ENCODE measurements at places on chromosomes 3 and 15. TPM values are rescaled to one million over a fixed set of nuclear protein-coding genes. Genes with fewer than 3 reads are reported as not detected.

- DNase-seq, result no peak
Observed at GRCh38 chr3:101902041-101902440, 52.7 kb downstream of the NFKBIZ start.

- peak; percentile 43 for DNase-seq
Observed at GRCh38 chr3:64530434-64531049, 157.3 kb downstream of the ADAMTS9 start.

DNA sequence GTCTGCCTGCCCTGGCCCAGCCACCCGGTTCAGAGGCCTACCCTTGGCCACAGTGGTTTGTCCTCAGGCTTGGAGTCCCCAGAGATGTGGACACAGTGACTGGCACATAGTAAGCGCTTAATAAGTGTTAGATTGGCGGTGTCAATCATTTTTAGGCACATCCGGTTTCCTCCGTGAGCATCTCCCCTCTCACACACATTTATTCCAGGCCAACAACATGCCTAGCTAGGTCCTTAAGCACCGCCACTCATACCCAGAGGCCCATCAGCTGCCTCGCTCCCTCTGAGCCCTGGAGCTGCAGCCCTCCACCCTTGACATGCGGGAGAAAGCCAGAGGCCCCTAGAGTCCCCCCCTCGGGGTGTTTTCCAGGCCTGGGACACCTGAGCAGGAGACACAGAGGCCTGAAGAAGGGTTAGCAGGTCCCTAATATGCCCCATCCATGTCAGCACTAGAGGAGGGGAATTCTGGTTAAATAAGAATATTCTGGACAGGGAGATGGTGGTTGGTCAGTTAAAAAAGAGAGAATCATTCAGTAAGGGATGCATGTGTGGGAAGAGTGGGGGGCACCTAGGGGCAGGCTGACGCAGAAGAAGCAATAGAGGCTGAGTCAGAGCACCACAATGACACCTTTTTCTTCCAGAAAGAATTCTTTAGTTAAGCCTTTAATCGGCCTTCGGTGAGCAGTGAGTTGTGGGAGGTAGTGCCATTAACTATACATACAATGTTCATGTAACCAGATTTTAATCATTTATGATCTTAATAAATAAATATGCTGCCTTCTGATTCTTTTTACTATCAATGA is 22.3 kb downstream of the NR2F2 start:
- no peak for DNase-seq

DNA sequence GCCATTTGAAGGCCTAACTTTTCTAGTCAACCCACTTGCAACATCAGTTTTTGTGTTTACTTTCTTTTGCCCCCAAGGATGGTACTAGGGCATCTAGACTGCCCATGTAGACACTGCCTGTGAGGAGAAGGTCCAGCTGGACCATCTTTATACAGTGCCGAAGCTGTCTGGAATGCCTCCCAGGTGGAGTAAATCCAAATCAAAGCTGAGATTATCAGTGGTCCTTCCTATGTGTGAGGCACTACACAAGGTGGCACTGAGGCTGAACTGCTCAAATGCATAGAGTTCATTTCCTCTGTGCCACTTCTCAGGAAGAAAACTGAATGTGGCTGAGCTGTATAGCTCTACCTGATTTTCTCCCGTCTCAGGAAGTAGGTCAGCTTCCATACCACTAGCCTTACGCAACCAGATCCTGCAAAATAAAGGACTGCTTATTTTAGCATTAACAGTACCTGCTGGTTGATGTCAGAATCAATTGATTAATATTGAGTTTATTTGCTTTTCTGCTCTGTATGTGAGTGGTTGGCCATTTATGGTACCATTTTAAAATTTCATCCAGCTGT is 106.1 kb downstream of the GHSR start:
- DNase-seq, result no peak

- no peak for DNase-seq
Observed at GRCh38 chr15:46854564-46854963, 862.7 kb upstream of the SEMA6D start.

DNA sequence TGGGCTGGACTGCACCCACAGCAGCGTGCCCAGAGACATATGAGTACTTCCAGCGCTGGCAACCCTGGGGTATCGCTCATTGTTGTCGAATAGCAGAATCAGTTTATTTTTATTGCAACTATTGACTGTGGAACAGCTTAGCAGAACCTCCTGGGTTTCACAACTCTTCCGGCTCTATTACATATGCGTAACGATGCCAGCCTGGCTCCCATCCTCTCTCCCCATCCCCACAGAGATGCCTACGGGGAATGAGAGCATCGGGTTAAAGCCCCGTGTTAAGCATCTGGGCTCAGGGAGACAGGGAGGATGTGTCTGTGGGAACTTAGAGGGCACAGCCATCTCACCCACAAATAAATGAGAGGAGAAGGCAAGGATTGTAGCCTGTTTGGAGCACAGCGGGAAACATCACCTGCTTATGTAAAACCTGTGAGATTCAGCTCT is 76.6 kb upstream of the DLG1 start:
- no peak for DNase-seq

- DNase-seq, result no peak
Observed at GRCh38 chr15:68592054-68592453, 13.3 kb downstream of the CORO2B start.

- DNase-seq, result no peak
Observed at GRCh38 chr3:8324747-8325146, 176.9 kb upstream of the LMCD1 start.

DNA sequence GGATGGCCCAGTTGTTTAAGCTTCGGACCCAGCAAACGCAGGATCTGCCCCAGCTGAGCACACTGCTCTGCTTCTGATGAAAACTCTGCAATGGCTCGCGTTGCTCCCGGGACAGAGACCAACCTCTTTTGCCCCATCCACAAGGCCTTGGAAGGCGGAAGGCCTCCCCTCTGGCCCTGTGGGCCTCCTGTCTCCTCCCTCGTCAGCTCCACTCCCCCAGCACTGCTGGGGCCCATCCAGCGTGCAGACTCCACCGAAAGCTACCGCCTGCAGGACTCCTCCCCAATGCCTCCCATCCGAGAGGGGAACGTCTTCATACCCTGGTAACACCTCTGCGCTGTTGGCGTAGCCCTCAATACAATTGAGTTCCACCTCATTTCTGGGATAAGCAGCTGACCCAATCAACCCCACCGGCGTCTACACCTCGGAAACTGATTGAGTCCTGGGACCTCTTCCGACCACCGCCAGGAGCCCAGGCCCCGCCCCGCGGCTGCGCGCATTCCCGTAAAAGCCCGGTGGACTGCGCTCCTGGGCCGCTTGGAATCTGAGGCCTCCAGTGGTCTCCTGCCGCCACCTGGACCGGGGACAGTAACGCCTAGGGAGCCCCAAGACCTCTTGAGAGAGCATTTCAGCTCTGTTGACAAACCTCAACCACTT is at the start of gene PRR23E:
Gene PRR23E (plus strand): TSS at position 556 of the 657 bp plus-strand sequence. CDS start 3,555 bp downstream, outside the sequence.
- no peak for DNase-seq

GRCh38 chr3:16118396-16118795 is 56.1 kb upstream of the GALNT15 start:
- no peak for DNase-seq

DNA sequence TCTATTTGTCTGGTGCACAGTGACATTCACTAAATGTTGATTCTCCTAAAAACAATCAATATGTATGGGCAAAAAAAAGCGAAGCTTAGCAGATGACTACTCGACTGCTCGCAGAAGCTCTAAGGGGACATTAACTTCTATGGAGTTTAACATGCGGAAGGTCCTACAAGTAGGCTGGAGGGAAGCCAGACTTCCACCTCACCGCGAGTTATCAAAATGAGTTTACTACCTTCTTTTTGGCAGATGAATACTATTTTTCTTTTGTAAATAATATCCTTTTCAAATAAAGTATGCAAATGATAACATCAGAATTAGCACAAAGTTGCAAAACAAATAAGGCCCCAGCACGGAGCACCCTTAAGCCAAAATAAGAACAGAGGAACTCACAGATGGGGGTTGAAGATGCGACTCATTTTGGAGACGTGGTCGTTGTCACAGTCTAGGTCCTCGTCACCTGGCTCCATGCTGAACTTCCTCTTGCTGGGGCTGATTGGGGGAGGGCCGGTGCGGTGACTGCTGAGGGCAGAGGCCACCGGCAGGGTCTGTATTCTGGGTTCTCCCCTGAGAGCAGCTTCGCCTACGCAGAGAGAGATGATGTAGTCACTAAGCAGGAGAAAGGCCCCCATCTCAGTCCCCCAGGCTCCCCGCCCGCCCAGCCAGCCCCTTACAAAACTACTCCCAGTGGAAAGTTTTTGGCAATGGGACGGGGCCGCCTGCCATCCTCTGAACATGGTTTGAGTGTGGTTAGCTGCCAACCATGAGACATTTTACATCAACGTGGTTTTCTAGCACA is 42.1 kb downstream of the VGLL4 start:
- DNase-seq, result no peak

DNA sequence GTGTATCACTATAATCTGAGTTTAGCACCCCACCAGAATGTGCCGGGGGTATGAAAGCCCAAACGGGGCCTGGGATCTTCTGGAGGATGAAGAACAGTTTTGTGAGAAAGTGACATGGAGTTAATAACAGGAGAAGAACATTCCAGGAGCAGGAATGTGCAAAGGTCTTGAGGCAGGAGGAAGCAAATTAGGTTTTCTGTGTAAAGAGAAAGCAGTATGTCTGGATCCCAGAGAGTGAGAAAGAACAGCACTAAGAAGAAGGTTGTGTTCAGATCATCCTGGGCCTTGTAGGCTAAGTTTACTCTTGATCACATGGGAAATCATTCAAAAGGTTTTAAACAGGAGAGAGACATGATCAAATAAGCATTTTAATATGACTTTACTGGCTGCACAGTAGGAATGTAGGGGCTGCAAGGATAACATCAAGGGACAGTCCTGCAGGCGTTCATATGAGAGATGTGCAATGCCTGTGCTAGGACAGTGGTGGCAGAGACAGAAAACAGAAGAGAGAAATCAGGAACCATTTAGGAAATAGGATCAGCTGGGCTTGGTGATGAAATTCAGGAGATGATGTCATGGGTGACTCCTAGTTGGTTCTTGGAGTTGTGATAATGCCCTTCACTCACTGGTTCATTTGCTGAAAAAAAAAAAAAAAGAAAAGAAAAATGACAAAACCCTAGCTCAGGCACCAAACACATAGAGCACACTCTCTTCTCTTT is 113.5 kb downstream of the TNIK start:
- no peak for DNase-seq

- no peak for DNase-seq
Observed at GRCh38 chr3:71454512-71455403, 128.8 kb downstream of the FOXP1 start.

GRCh38 chr3:157317895-157318294 is 118.8 kb upstream of the PTX3 start:
- DNase-seq, result no peak

FOXB1 gene
- total RNA-seq, result not detected

SCAMP5 gene
- 2.0 TPM for total RNA-seq

DUOXA2 gene
- not detected for total RNA-seq

ETV5 gene
- total RNA-seq, result 18.4 TPM

ARHGAP11A gene
- total RNA-seq, result 6.7 TPM

LRRC31 gene
- total RNA-seq, result not detected

Data from omental fat pad (tissue), 4 donors.